ENCODE measurements at places on chromosomes 4 and X.

DNA sequence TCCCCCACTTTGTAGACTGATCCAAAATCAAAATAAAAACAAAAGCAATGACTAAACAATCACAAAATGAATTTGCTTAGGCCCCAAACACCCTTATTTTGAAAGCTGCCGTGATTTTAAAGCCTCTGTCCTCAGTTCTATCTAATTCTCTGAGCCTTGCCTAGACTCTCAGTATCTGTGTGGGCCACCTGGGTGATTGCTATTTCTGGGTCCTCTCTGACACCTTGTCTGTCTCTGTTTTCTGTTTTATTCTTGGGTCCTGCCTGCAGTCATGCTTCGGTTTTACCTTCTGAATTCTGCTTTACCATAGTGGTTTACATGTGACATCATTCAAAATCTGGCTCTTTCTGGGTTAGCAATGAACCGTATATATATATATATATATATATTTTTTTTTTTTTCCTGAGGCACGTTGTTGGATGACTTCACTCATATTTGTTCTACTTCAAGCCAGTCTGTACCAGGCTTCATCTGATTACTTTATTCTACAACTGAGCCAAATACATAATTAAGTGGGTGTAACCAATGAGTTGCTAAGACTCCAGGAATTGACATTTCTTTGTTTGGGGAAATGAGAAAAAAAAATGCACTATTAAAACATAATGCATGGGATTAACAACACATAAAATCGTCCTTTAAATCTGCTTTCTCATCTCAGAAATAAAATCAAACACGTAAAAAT is 710.7 kb upstream of the SLIT2 start:
- DNase-seq: no peak

DNA sequence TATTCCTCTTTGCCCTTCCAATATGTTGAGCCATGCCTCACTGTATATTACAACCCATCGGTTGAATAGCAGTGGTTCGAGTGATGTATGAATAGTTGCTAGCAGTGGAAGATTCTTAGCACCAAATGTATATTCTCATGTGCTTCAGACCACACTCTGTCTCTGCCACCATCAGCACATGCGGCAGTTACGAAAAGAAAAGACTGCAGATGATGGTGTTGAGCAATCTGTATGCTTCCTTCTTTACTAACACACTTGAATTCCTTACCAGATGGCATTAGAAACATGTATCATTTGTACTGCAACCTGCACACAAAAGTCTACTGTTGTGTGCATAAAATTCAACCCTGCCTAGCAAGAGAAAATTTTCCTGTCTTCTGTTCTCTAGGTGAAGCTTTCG is 214.6 kb downstream of the ENOX2 start:
- DNase-seq: no peak

DNA sequence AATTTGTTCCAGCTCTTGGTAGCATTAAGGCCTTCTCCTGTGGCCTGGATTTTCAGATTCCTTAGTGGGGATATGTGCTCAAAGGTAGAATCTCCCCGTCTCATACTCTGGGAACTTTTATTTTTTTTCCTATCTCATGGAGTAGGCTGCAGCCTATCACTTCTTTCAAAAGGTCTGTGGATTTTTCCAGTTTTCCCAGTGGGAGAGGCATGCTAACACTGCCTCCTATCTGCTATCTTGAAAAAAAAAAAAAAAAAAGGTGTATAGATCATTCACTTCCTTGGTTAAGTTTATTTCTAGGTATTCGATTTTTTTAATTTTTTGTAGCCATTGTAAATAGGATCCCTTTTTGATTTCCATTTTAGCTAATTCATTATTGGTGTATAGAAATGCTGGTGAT is 67.1 kb downstream of the IL15 start:
- DNase-seq: no peak

- DNase-seq: no peak
Measured at GRCh38 chrX:12567857-12568256, 223.4 kb upstream of the PRPS2 start.

DNA sequence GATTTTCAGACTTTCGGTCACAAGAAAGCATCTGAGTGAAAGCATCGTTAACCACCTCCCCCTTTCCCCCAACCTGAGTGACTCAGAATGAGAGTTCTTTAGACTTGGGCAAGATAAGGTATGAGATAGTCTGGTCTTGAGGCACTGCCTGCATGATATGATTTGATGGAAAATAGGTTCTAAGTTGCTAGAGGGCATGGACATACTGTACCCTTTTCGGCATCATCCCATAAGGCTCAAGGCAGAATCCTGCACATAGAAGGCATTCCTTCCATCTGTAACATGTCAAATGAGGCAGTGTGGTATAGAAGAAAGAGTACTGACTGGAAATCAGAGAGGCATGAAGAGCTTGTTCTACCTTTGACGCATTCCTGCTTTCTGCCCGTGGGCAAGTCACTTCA is 16.8 kb upstream of the AMOT start:
- DNase-seq: no peak

- no peak for DNase-seq
Measured at GRCh38 chrX:19649226-19649995, 134.1 kb upstream of the MAP3K15 start.

DNA sequence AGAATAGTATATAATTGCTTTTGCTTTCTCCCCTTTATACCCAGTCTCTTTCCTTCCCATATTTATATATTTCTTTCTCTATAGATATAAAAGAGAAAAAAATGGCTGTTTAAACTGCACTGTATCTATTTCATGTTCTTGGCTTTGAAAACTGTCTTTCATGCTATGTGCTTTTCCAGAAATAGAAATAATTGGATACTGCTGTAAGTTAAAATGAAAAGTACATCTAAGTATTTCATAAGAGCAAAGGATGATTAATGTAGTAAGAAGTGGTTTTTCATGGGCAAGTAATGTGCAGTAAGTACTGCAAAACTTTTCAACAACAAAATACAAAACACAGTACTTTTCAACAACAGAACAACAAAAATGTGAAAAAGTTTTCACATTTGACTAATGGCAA is 237.9 kb downstream of the SNCA start:
- no peak for DNase-seq
